ENCODE measurements at places on chromosomes 5 and 9.
A peak's percentile ranks its signal among the peaks of the same experiment; 100 is the strongest.

DNA sequence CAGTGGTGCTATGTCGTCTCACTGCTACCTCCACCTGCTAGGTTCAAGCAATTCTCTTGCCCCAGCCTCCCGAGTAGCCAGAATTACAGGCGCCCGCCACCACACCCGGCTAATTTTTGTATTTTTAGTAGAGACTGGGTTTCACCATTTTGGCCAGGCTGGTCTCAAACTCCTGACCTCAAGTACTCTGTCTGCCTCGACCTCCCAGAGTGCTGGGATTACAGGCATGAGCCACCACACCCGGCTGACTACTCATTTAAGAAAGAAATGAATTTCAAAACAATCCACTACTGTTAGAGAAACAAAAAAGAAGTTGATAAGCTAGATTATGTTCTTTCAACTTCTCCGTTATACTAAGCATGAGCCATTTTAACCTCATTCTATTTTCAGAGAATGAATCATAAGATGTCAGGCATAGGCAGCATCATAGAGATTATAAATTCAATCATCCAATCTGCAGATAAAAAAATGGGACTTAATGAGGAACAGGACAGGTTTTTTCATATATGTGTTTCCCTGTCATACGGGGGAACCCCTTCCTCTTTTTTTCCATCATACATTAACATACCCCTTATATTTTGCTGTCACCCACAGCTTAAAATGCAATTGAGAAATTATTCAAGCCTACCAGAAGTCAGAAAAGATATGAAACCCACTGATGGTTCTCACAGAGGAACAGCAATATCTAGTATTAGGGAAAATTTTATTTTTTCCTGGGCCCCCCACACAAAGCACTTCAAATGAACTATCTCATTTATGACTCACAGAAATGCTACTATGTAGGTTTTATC is 26.5 kb upstream of the ADRB2 start:
- no peak for DNase-seq

DNA sequence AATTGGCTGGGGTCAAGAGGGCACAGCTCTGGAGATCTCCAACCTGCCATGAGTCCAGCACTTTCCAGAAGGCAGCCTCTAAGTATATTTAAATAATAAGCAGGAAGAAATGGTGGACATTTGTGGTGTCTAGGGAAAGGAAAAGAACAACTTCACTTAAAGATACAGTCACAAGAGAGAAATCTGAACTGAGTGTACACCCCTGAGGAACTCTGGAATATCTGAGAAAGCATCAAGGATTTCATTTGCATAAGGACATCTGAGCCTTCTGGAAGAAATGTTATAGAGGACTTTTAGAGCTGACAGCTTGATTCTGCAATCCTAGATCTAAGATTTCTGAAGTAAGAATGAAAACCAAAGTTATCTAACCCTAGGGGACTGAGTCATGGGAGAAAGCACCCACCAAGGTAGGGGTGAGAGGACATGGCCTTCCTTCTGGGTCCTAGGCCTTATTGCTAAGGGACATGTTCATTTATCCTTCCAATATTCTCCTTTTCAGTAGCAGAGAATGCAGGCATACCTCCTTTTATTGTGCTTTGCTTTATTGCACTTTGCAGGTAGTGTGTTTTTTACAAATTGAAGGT is 253.4 kb upstream of the SLC24A2 start:
- DNase-seq, result no peak

- no peak for DNase-seq
Observed at GRCh38 chr5:111135363-111135762, 43.2 kb downstream of the WDR36 start.

GRCh38 chr5:161925960-161926359 is 78.0 kb downstream of the GABRA1 start:
- no peak for DNase-seq

GRCh38 chr5:160268121-160268520 is 38.8 kb downstream of the FABP6 start:
- DNase-seq, result no peak

GRCh38 chr9:591292-591691 is 250.2 kb upstream of the DMRT1 start:
- no peak for DNase-seq

- DNase-seq, result no peak
Observed at GRCh38 chr9:95822583-95823431, 52.7 kb upstream of the ERCC6L2 start.

- DNase-seq, result no peak
Observed at GRCh38 chr5:105146867-105147266, 1584.3 kb upstream of the NUDT12 start.

DNA sequence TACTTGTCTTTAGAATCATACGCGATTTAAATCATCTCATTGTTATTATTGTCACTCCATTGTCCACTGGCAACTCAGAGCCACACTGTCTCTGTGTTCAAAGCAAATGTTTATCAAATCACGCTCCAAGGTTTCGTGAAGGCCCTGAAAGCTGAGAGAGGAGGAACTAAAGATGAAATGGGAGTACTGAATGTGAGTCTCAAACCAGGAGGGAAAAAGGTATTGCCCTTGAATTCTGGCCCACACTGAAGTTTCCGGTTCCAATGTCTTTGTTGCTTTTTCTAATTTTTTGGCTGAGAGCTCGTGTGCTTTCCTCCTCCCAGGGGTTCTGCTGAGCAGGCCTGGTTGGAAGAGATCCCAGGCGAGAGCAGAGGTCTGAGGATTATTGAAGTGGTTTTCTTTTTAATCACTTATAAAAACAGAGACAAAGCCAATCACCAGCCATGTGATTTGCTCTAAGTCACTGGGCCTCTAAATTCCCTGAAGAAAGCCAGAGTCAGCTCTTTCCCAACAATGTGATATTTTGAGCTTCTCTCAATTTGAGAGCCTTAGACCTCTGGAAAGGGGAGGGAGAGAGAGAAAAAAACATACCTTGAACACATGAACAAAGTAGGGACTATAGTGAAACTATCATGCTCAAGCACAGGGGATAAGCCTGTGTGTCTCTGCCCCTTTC is 420.8 kb upstream of the GRAMD2B start:
- DNase-seq, result no peak

- DNase-seq, result no peak
Observed at GRCh38 chr5:89377767-89378455, 494.9 kb upstream of the MEF2C start.

GRCh38 chr9:36929350-36929675 is 104.8 kb downstream of the PAX5 start:
- no peak for DNase-seq

DNA sequence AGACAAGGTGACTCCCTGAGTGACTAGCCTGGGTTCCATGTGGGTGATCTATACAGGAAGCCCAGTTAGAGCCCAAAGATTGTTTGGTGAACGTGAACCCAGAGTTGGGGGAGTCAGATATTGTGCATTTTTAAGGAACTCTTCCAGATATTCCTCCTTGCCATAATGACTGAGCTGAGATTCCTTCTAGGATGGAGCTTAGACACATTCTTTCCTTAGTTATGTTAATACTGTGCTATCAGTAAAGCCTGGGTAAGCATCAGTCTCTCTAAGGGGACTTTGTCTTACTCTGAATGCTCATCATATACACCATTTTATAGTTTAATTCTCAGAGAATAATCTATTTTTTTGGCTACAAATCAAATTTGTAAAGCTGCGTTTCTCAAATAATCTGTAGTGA is 68.1 kb downstream of the FOXB2 start:
- no peak for DNase-seq

DNA sequence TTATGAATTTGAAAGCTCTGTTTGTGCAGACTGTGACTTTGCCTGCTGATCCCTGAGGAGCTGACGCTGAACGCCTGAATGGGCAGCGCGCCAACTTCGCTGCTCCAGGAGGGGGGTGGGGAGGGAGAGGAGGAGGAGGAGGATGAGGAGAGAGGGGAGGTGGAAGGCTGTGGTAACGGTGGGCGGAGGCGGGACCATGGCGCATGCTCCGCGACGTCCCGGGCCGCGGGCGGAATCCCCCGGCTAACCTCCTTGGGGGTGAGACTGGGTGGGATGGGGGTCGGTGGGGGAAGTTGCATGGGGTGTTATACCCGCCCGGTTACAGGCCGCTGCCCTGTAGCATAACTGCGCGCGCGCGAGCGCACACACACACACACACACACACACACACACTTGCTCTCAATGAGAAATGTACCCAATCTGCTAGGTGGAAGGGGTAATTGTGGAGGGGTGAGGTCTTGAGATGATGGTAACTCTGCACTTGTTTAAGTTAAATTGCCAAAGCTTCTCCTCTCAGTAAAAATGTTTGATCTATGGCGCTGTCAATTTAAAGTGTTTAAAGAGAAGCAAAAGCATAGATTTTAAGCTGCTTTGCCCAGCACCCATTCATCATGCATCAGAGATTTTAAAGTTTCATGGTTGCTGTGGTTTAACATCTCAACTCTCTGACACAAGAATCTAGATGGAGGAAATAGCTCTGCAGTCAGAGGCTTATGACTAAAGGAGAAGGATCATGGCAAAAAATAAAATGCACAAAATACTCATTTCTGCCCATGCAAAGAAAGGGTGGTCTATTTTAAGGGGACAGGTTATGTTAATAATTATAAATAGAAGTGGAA is 76.6 kb upstream of the TBCA start:
- peak; percentile 69 for DNase-seq

DNA sequence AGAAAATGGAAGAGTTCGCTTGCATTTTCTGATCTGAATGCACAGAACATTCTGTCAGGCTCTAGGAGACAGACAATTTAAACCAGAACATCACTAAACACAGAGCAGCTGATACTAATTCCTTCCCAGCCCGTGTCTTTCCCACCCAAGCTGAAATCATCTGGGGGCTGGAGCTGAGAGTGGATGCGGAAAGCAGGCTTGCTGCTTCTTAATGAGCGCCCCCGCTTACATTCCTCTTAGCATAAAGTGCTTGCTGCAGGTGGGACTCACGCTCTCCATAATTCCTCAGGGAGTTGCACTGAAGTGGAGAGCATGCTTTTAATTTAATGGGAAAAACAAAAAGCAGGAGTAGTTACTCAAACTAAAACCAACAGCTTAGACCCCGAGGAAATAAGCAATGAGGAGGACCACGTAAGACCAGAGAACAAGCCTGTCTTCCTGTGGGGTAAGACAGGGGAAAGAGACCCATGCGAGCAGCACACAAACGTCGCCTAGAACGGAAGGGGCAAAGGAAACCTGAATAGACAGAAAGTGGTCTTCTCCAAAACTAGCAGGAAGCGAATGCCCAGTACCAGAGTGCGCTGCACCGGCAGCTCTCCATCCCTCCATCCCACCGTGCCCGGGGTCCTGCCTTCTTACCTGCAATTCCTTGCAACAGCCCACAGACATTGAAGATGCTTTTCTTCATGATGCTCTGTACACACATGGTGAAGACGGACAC is 139.3 kb downstream of the LHFPL2 start:
- no peak for DNase-seq

DNA sequence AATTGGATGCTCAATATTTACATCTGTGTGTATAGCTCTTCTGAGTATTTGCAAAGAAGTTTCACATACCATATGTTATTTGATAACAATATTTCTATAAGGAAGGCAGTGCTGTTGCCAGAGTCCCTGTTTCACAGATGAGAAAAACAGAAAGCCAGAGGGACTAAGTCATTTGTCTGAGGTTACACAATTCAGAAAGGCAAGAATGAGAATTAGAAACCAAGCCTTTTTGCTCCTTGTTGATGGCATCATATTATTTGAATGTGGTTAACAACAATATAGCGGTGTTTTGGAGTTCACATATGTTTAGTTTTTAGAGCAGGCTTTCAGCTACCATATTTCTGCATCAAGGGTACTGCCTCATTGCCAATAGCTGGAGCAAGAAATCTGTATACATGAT is 110.9 kb upstream of the PRLR start:
- DNase-seq, result no peak

GRCh38 chr5:8417316-8418048 is 548.5 kb downstream of the MTRR start:
- no peak for DNase-seq

GRCh38 chr5:10324518-10325370 is 17.0 kb upstream of the CMBL start:
- DNase-seq, result no peak

GRCh38 chr5:85896514-85896913 is 721.2 kb upstream of the COX7C start:
- no peak for DNase-seq

DNA sequence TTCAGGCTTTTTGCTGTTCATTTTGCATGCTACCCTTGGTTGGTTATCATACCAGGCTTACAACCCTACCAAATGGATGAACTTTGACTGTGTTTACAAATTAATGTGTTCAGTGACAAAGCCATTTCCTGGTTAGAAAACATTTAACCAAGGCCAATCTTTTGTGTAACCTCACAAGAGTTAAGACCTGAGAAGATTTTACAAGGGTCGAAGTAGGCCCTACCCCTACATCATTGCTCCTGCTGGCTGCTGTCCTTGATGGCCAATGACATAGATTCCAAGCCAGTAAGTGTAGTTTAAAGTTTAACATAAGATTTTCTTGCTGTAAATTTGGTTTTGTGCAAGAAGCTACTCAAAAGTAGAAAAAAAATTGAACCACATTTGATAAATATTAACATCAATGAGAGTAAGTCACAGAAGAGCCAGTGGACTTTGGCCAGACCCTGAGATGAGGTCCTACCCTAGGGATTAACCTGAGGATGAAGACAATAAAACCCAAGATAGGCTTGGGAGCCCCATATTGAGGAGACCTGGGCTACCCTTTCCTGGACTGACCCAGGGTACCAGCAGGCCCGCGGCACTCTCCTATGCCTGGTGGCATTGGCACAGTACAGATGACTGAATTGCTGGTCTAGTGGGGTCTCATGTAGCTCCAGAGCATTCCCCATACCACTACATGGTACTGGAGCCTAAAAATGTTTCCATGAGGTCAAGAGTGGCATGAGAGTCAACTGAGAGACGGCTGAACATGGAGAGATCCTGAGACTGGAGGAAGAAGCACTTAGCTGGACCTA is 8.3 kb downstream of the C1QTNF3 start:
- no peak for DNase-seq

DNA sequence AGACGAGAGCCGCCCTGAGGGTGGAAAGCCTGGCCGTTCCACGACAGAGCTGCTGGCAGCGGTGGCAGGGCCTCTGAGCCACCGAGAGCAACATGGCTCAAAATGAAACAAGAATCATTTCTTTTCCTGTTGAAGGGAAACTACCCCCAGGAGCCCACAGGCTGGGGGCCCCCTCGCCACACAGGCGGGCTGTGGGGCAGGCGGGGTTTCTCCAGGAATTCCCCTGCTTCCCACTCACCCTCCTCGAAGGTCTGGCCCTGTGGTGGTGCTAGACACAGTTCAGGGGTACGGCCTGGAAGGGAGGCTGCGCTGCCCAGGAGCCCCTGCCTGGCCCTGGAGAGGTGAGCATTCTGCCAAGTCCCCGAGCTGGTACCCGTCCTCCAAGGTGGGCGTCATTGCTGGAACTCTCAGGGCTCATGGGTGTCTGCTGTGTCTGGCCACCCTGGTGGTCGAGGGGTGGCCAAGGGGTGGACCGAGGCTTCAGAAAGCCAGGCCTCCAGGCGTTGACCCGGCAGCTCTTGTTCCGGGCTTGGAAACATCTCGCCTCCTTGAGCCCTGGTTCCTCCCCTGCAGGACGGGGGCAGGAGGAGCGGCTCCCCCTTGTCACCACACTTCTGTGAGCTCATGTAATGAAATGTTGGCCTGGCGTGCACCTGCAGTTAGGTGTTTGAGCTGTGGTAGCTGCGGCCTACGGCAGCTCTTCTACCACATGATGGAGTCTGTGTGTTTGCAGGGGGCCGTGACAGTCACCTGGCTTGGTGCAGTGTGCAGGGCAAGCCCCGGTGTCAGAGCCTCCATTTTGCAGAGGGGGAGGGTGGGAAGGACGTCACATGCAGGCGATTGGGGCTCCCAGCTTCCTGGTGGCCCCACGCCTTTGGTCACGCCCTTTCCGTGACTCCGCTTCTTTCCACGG is 65.3 kb downstream of the RXRA start:
- no peak for DNase-seq

- no peak for DNase-seq
Observed at GRCh38 chr9:21412107-21412506, 3.2 kb downstream of the IFNA8 start.

All from frontal cortex (tissue), 4 donors.